ENCODE measurements at places on chromosomes 6 and 20. TPM values are rescaled to one million over a fixed set of nuclear protein-coding genes. Genes with fewer than 3 reads are reported as not detected.

Gene OR12D3
- not detected for polyA plus RNA-seq

Gene FGD2
- polyA plus RNA-seq: 0.58 TPM

Gene PI16
- 9.0 TPM for polyA plus RNA-seq

Gene PERP
- 57.7 TPM for polyA plus RNA-seq

Gene CRYBG1
- 0.31 TPM for polyA plus RNA-seq

Gene GSS
- polyA plus RNA-seq: 107 TPM

Gene SLC17A2
- polyA plus RNA-seq: not detected

Gene LCA5
- polyA plus RNA-seq: 7.2 TPM

Gene SLC26A8
- 0.14 TPM for polyA plus RNA-seq

Gene ZMYND8
- 29.9 TPM for polyA plus RNA-seq
